Lung (tissue), 17 donors: ENCODE measurements at places on chromosomes 3 and 15.

- peak; percentile 19 for DNase-seq
Measured at GRCh38 chr3:159263750-159264553, 462.1 kb downstream of the MFSD1 start.

DNA sequence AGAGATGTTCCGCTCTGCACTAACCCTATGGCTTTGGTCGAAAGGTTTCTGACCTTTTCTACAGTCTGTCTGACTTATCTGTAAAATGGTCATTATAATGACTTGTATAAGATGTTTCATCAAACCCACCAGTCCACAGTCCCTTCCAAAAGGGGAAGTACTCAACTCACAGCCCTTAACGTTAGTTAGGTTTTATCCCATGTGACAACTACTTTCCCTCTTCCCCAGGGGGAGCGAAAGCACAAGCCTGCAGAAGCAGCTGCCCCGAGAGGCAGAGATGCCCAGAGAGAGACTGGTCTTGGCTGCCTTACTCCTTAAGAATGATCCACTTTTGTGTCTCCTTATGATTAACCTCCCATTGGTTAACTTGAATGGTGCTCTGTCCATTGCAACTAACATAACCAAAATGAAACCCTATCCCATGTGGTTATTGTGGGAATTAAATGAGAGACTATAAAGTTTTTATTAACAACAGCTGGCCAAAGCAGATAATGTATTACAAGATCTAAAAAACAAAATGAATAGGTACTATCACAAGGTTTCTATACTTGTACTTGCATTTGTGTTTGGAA, 6.4 kb downstream of the ASTE1 start:
- DNase-seq = no peak

DNA sequence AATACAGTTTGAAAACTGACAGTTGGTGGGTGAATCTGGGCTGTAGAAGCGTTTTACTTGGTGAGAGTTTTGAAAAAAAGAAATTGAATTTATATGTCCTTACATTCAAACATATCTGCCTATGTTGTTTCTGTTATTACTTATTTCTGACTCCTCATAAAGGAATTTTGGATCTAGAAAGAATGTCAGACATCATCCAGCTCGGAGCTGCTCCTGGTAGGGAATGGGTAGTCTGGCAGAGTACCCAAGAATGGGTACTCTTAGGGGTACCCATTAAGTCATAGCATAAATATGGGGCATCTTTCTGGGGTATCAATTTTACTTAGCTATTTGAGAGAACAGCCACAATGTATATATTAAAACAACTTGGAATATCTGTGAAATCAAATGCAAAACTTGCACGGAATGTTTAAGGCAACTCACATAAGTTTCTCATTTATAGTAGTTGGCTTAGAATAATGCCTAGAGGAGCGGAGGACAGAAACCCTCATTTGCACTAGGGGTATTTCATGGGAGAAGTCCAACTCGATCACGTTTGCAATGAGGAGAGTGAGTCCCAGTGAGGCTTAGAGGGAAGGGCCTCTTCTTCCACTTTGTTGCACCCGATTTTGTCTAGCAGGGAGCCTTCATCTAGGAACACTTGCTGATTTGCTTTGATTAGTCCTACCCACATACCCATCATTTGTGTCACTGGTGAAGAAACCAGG, 2.4 kb upstream of the LARP6 start:
- no peak for DNase-seq

- no peak for DNase-seq
Measured at GRCh38 chr15:57652481-57652880, 54.0 kb upstream of the POLR2M start.

DNA sequence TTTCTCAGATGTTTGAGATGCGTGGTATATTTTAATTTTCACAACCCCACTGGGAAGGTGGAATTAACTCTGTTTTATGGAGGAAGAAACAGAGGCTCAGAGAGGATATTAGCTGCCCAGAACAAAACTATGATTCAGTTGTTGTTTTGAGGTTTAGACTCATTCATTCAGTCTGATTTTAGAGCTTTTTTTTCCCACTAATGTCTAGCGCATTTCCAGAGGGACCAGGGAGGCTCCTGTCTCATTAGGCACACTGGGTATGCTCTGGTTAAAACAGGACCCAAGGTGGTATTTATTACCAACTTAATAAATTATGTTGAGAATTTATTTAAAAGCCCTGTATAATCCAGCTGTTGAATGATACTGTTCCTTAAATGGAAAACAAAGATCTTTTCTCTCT, 272.0 kb upstream of the RGMA start:
- no peak for DNase-seq

GRCh38 chr3:111999484-112000324, 982 bp downstream of the TAGLN3 start:
- no peak for DNase-seq

DNA sequence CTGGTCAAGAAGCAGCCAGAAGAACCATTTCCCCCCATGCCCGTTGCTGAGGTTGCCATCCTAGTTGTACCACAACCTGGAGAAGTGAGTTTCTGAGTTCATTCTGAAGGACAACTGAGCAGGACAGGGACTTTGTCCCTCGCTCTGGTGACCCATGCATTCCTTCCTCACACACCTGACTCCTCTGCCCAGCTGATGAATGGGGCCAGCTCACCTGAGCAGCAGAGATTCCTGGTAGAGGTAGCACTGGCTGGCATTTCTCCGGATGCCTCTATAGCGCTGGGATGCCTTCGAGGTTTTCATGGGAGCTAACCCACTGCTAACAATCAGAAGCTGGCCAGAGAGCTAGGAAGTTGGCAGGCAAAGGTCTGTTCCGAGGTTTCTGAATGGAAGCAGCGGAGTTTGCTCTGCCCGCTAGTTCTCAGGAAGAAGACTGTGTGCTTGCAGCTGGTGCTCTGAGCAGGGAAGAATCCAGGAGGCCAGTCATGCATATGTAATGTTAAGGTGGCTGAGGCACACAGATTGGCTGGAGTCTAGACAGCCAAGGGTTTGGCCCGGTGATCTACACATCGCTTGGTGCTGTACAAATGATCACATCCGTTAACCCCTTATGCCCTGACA, at the start of gene TMC3:
TMC3 (minus strand) TSS at position 439 of the 621 bp plus-strand sequence; CDS start at position 303, 136 bp downstream.
- DNase-seq = no peak

DNA sequence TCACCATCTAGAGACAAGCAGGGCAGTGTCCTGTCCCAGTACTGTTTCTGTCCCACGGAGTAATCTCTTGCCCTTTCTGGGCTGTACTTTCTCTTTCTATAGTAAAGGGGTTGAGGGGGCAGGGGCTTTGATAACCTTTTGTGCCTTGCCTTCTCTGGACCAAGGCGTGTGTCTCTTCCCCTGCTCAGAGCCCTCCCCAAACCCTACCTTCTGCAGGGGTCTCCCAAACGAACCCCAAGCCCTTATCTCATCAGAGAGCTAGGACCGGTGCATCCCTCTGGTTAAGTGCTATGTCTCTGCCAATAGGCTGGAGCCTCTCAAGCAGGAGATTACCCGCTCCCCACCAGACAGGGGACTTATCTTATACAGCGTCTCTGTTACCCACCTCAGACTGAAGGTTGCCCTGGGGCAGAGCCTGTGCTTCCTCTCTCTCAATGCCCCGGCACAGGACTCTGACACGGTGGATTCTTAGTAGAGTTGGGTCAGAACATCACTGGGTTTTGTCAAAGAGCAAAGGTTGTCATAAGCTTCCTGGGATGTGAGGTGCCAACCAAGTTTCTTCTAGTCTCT, 2.9 kb downstream of the PLEKHO2 start:
- no peak for DNase-seq

- DNase-seq = peak; percentile 33
Measured at GRCh38 chr3:188671971-188672370, 499.8 kb upstream of the TPRG1 start.

- no peak for DNase-seq
Measured at GRCh38 chr3:111944372-111944771, 34.5 kb upstream of the ABHD10 start.

DNA sequence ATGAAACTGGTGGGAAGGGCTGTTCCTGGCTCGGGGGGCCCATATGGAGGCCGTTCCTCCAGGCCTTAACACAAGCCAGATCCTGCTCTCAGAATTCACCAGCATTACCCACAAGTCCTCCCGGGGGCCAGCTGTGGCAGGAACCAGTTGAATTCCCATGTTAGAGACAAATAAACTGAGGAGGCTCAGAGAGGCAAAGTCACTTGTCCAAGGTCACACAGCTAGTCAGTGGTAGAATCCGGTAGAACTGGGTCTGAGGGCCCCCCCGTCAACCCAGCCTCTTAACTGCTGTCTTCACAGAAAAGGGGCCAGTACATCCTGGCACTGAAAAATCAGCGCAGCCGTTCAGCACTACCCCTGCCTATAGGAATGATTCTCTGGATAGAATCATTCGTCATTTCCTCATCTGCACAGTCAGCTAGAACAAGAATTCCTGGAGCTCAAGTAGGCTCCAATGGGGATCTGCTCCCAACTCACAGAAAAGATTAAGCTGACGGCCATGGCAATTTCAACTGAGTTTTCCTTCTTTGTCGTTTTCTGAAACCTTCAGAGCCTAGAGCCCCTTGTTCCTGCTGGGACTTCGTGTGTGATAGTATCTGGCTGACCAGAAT, 12.2 kb upstream of the TSEN2 start:
- DNase-seq = no peak

DNA sequence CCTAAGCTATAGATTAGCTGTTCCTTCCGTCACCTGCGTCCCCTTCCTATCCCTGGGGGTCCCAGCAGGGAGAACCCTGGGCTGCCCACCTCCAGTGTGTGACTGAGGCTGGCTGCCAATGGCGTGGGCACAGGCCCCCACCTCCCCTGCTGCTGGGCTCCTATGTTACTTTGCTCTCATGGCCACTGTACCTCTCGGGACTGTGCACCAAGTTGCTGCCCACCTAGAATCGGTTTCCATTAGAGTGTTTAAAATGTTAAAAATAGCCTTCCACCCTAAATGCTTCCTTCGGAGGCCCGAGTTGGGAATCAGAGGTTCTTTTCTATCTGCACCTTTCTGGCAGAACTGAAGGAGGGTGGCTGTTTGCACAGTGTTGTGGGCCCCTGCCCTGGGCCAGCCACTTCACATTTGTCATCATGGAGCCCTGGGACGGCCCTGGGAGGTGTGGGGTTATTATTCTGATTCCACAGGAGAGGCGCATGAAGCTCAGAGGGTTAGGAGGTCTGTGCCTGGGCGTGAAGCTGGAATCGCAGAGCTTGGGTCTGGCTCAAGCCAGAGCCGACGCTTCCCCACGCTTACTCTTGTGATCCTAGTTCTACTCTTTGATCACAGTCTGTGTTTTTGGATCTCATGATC, 29.1 kb downstream of the IRAK2 start:
- DNase-seq = no peak

GRCh38 chr3:175869404-175869803, 1010.3 kb downstream of the NAALADL2 start:
- DNase-seq = no peak

GRCh38 chr3:197730200-197730599, 6.5 kb downstream of the RUBCN start:
- DNase-seq = no peak

- DNase-seq = peak; percentile 83
Measured at GRCh38 chr15:94164202-94164807, 67.1 kb upstream of the MCTP2 start.

DNA sequence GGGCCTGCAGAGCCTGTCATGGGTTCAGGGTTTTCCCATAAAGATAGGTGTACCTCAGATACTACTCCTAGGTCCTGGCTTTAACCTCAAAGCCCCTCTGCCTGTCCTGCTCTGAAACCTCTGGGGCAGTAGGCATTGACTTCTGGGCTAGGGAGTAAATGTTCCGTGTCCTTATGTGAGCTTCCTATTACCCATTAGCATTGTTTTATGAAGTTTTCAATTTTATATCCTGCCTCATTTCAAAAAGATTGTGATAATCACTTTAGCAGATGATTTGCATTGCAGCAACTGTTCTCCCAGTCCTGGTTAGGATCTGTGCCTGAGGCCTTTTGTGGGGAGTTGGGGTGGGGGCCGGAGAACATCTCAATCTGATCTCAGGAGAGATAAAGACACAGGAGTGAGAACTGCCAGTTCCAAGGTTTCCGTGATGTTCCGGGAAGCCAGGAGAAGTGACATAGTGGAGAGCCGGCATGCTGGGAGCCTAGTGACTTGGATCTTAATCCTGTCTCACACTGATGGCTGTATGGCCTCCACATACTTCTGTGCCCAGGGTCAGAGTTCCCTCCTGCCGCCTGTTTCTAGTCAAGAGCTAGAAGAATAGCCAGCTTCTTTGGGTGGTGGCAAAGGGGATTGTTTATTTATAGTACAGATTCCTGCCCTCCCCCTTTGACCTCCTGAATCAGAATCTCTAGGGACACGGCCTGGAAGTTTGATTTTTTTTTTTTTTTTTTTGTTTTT, 10.6 kb downstream of the TPM1 start:
- peak; percentile 46 for DNase-seq

DNA sequence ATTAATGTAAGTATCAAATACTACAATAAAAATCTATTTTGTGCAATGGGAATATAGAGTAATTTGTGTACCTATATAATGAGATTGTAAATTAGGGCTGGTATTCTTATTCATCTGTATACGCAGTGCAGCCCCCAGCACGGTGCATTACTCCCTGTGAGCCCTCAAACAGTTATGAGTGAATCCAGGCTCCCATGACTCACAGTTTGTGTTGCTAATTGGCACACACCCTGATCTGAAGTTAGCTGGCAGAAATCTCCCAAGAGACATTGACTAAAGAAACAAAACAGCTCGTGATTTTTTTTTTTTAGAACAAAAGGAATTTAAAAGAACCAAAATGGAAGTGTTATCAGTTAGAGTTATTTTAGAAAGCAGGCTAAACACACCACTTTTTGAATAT, 15.7 kb downstream of the GK5 start:
- no peak for DNase-seq
